ENCODE measurements at places on chromosomes 1 and 21. TPM values are rescaled to one million over a fixed set of nuclear protein-coding genes. Genes with fewer than 3 reads are reported as not detected.

Gene MYBPHL
- total RNA-seq: 239 TPM

Gene PLA2G5
- total RNA-seq: 93.0 TPM

DNA sequence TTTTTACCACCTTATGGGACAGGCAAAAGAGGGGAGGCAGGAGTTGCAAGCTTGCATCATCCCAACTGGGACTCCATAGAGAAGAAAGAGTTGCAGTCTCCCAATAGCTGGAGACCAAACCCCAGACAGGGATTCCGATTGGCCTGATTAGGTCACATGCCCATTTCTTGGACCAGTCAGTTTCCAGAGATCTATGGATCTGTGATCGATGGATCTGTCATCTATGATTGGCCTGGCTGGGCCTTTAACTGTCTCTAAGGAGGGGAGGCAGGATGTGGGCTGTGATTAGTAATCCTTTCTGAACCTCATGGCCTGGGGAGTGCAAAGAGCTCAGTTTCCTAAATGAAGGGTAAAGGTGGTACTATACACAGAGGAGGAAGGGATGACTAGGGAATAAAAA lies 252.1 kb downstream of the MATN1 start:
- DNase-seq: no peak

- no peak for DNase-seq
Observed at GRCh38 chr1:107277022-107277421, 136.2 kb downstream of the NTNG1 start.

DNA sequence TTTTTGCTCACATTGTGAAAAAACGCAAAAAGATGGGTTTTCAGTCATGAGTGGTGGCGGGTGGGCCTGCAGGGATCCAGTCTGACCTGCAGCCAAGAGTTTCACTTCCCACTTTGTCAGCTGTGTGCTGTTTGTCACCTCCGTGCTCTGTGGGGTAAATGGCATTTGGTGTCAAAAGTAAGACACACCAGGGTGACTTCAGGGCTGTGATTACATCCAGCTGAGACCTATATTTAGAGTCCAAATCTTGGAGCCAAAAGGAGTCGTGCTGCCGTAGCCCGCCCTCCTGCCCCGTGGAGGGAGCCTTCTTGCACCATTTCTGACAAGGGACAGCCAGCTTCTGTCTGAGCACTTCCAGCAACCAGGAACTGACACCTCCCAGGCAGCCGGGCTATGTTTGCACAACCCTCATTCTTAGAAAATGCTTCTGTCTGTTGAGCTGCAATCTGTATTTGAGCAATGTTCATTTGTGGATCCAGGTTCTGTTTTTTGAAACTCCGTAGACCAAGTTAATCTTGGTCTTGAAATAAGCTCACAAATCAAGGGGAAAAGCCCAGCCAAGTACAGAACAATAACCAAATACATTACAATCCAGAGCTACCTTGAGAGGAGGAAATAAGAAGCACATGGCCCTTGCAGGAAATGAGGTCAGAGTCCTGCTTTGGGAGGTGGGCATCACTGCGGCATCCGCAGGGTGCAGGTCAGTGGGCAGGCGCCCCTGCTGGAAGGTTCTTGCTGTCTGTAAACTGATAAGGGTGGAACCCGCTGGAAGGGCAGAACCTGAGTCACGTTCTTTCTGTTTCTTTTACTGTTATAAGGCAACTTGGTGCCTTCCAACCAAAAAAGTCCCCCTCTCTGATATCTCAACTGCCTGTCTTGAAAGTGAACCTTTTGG lies 14.4 kb downstream of the ABCG1 start:
- DNase-seq: peak; percentile 78

Gene EPHA10
- total RNA-seq: 0.16 TPM

Gene SPRR1A
- total RNA-seq: not detected

Gene VSIG8
- not detected for total RNA-seq

Gene LENEP
- total RNA-seq: not detected

DNA sequence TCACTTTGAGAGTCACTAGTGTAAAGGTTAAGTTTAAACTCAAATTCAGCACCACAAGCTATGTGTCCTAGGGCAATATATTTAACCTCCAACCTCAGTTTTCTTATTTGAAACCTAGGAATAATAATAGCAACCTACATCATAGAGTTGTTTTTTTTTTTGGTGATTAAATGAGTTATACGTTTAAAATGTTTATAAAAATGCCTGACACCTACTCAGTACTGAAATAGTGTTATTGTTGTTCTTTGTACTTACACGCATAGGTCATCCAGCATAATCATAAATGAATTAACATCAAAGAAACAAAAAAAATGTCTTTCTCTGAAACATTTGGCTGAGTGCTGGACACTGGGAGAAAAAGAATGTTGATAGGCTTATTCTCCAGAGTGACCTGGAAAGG lies 266.8 kb upstream of the PRMT6 start:
- no peak for DNase-seq

Gene SMG5
- total RNA-seq: 65.9 TPM

DNA sequence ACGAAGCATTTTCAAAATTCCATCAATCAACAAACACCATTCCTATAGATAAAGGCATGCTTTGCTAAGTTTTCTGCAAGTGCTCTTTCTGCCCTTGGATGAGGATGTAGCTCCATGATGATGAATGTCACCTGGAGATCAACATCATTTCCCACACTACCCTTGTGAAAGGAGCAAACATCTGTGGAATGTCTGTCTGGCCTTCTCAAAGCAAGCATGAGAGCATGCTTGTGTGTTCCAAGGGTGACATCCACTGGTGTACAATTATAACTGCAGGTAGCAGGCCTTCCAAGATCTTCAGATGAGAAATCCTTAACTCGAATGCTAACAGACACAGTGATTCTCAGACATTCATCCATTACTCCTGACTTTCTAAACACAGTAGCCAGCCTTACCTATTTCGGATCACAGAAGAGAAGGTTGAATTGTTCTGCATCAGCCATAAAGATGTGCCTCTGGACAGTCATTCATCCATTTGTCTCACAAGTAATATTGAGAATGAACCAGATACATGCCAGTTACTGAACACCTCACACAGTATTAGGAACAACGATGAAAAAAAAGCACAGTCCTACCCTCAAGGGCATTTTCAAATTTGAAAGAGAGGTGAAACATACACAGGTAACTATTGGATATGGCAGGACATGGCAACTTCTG lies 162.4 kb downstream of the TPR start:
- peak; percentile 28 for DNase-seq

- no peak for DNase-seq
Observed at GRCh38 chr1:18646786-18647410, 16.3 kb downstream of the PAX7 start.

GRCh38 chr1:208061632-208062031 lies 150.7 kb upstream of the CD34 start:
- no peak for DNase-seq

Gene RGL1
- 32.7 TPM for total RNA-seq

- no peak for DNase-seq
Observed at GRCh38 chr1:25876693-25877077, 1.2 kb upstream of the PAQR7 start.

DNA sequence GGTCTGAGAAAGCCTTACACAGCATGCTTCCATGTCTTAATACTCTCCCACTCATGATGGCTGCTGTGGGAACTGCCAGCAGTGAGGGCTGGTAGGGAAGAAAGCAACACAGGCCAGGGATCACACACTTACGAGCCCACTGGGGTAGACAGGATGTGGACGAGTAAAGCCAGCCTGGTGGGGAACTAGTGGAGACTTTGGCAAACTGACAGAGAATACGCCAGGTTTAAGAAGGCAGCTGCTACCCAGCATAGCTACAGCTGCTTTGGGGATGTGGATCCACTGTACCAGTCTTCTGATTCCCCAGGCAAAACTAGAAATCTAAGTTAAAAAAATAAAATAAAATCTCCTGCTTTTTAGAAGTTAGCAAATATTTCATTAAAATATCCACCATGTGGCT lies 664.0 kb downstream of the SMYD3 start:
- DNase-seq: no peak

DNA sequence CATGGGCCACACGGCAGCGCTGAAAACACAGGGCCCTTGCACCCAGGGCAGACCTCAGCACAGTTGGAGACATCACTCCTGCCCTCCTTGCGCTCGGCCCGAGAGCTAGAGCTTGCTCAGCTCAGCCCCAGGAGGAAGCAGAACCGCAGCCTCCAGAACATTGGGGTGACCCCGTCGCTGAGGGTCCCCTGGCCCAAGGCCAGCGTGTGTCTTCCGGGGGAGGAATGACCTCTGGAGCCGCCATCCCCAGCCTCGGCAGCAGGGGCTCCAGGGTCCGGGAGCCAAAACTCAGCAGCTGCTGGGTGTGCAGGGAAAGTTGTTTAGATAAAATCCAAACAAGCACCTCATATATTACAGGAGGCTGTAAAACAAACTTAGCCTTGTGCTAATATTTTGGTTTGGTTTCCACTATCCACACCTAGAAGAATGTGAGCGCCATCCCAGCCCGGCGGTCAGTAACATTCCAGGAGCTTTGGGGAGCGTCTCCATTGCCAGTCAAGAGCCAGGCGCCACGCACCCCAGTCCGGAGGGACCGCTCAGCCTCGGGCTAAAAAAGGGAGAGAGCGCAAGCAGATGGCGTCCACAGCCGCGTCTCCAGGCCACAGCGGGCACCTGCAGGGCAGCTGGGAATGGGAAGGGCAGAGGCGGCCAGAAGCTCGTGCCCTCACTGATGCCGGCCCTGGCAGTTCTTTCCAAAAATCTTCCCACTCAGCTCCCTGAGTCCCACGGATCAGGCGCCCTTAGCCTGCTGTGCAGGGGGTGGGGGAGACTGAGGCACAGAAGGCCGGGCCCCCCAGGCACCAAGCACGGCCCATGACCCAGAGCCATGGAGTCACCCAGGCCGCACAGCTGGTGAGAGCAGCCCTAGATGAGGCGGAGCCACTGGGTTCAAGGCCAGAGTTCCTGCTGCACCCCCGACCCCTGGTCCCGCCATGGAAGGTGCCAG lies 52.0 kb downstream of the SLX9 start:
- DNase-seq: no peak

- peak; percentile 82 for DNase-seq
Observed at GRCh38 chr1:869499-870244, 54.1 kb upstream of the SAMD11 start.

- no peak for DNase-seq
Observed at GRCh38 chr21:30979054-30979453, 59.2 kb downstream of the KRTAP19-8 start.

Gene LDLRAD2
- 0.16 TPM for total RNA-seq

Gene HSF2BP
- total RNA-seq: not detected

DNA sequence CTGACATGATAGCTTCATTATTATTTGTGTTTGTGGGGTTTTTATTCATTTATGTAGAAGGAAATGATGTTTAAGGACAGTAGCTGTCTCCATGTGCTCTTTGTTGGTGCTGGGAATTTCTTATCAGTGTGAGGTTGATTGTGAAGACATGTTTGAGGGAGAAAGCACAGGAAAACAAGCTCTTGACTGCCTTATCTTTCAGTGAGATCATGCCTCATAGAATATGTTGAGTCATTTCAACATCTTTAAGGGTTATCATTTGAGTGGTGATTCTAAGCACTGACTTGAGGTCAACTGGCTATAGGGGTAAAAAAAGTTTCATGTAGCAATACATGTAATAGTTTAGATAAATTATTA lies 405.1 kb upstream of the ADAMTS5 start:
- DNase-seq: no peak

GRCh38 chr21:44555200-44555875 lies 3.3 kb downstream of the KRTAP10-3 start:
- DNase-seq: no peak

DNA sequence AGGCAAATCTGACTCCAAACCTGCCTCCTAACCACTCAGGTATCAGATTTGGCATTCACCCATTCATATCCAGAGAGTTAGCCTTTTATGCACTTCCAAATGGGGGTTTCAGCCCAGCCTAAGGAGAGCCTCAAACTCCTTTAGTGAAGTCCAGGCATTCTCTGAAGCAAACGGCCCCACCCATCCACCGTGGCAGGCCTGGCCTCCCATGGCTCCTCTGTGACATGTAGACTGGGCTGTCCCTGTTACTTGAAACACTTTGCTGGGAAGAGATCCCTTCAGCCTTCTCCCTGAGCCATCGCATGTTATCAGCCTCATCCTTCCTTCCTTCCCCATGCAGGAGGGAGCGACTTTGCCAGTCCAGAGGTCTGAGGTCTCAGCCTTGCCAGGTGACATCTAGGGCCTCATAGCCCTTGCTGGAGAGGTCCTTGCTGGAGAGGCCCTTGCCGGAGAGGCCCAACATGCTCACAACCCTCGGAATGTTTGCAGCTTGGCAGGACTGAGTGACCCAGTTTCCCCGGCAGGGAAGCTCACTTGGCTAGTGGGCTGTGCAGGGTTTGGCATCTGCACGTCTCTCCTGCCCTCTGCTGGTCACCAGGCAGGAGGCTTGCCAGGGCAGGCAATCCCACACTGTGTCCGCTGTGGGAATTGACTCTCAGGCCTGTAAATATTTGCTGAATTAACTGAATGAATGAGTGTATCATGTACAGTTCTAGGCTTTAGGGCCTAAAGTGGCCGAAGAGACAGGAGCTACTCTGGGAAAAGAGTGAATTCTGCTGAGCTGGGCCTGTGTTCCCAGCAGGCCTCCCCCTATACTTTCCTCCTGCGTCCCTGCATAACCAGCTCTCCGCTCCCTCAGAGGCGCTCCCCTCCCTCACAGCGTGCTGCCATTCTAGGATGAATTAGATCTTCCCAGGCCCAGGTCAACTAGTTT lies 26.7 kb upstream of the RBM15 start:
- DNase-seq: peak; percentile 86

- DNase-seq: no peak
Observed at GRCh38 chr1:116152950-116153691, 41.9 kb downstream of the MAB21L3 start.

GRCh38 chr1:110880708-110881374 lies 7.9 kb downstream of the CD53 start:
- no peak for DNase-seq

Gene DCST2
- total RNA-seq: not detected

GRCh38 chr1:55057956-55058298 lies 18.6 kb downstream of the PCSK9 start:
- DNase-seq: no peak

DNA sequence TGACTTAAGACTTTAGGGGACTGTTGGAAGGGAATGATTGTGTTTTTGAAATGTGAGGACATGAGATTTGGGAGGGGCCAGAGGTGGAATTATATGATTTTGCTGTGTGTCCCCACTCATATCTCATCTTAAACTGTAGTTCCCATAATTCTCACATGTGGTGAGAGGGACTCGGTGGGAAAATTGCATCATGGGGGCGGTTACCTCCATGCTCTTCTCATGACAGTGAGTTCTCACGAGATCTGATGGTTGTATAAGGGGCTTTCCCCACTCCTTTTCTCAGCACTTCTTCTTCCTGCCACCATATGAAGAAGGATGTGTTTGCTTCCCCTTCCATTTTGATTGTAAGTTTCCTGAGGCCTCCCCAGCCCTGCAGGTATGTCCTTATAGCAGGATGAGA lies 35.0 kb upstream of the SCAF4 start:
- no peak for DNase-seq
